ENCODE measurements at places on chromosomes 1 and 21.
A peak's percentile ranks its signal among the peaks of the same experiment; 100 is the strongest.

- DNase-seq, result no peak
These were observed 243.0 kb upstream of the PROX1 start for GRCh38 chr1:213744780-213745179.

DNA sequence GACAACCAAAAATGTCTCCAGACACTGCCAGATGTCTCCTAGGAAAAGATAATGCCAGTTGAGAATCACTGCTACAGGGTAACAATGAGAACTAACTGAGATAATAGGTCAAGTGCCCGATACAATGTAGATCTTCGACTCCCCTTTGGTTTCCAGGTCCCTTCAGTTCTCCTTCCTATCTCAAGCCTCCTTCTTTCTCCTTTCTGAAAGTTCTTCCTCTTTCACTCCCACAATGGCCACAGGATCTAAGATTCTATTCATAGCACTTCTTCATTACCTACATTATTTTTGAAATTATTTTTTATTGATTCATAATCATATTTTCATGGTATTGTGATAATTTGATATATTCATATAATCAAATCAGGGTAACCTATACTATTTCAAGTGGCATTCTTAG lies 6.3 kb downstream of the PFDN2 start:
- DNase-seq, result no peak

DNA sequence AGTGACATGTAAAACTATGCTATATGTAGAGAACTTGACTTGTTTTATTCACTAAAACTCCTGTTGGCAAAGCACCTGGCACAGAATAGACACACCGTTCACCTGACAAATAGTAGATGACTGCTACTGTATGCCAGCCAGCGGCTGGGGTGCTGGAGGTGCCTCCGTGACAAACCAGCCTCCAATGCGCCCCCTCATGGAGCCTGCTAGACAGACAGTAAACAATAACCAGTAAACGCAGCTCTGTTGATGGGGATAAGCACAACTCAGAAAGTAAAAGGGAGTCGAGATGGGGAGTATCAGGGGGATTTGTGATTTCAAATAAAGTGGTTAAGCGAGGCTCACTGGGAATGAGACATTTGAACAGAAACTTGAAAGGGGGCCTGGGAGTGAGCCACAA lies 107.2 kb downstream of the PRDM2 start:
- DNase-seq, result peak; percentile 15

DNA sequence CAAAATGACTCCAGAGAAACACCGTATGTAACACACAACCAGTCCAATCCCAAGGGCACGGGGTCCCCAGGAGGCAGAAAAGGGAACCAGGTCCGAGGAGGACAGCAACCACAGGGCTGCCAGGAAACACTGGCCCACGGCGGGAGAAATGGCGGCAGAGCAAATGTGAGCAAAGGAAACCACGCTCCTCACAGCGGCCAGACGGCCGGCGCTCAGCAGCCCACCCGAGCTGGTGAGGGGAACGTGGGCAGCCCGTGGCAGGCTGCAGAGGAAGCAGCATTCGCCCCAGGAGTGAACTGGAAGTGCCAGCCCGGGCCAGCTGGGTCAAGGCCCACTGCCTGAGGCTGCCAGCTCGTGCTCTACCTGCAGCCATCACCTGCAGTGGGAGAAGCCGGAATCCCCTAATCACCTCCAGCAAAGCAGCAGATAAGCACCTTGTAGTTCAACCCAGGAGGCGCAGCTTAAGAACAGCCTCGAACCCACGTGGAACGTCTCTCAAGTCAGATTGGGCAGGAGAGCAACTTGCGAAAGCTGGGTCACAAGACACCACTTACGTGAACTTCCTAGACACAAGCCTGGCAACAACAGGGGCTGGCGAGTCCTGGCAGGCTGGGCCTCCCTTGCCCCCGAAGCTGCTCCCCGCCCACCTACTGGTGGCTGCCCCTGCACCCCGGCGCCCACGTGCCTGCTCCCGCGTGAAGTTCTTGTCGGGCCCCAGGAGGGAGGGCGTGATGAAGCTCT lies 6.7 kb downstream of the SLC19A1 start:
- no peak for DNase-seq

DNA sequence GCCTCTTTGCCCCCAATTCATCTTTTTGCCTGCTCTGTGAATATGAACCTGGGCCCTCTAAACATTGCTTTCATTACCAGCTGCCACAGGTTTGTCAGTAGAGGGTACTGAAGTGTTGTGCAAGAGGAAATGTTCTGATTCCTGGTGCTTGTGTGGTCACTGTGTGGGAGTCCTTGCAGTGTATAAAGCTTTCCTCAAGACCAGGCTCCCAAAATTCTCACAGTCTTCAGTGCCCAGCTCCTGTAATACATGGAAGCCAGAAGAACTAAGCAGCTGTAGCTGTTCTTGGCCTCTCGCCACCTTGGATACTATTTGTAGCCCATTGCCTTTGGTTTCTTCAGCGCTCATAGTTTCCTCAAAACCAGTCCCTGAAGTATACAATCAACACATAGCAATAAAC lies 1046.2 kb downstream of the BRINP3 start:
- no peak for DNase-seq

- DNase-seq, result no peak
These were observed 10.3 kb upstream of the PTPN7 start for GRCh38 chr1:202170726-202171125.

- no peak for DNase-seq
These were observed 51.5 kb upstream of the CNIH3 start for GRCh38 chr1:224564454-224565084.

DNA sequence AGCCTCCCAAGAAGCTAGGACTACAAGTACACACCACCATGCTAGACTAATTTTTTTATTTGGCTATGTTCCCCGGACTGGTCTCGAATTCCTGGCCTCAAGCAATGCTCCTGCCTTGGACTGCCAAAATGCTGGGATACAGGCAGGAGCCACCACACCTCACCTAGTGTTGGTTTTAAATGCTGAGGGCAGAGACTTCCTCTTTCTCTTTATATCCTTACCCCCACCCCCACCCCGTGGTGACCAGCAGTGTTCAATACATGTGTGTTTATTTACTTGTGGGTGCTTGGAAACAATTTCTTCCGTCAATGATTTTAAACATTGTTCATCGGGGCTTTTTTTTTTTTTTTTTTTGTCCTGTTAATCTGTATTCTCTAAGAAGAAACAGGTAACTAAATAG lies 158.9 kb downstream of the ZBTB18 start:
- no peak for DNase-seq

GRCh38 chr1:19811206-19811851 lies 3.8 kb downstream of the RNF186 start:
- DNase-seq, result peak; percentile 20
